Heart right ventricle (tissue), 16 donors: ENCODE measurements at places on chromosomes 11 and 22.
A peak's percentile ranks its signal among the peaks of the same experiment; 100 is the strongest.

GRCh38 chr22:17412232-17412631 is 43.0 kb downstream of the CECR2 start:
- DNase-seq: no peak

GRCh38 chr22:30871391-30872284 is 96.9 kb downstream of the MORC2 start:
- no peak for DNase-seq

GRCh38 chr11:64429970-64430369 is 71.0 kb downstream of the RPS6KA4 start:
- no peak for DNase-seq

DNA sequence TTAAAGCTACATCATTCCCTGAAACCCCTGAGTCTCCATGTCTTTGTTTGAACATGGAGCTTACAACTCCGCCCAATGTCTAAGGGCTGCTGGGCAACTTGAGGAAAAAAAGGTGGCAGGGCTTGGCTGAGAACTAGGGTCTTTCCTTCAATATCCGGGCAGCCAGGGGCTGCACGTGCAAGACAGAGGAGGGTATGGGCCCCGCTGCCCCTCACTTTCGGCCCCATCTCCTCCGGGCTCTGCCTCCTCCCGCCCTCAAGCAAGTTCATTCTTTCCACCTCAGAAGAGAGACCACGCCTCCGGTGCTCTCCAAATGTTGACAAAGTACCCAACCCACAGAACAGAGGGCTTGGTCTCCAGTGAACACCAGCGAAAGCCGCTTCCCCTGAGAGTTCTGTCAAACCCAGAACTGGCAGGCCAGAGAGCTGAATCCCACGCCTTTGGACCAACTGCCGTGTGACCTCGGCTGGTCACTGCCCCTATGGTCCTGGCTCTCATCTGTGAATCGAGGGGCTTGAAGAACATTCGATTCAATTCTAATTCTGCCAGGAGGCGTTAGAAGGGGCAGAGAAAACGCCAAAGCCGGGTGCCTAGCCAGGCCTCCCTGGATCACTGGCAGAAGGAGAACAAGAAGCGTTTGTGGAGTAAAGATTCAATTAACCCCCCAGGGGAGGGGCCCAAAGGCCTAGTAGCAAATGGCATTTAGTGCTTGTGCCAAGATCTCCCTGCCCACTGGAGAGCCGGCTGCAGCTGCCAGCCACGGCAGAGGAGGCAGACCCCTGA is 7.3 kb downstream of the PDGFB start:
- no peak for DNase-seq

GRCh38 chr11:70511345-70511744 is 113.0 kb downstream of the CTTN start:
- DNase-seq: no peak

DNA sequence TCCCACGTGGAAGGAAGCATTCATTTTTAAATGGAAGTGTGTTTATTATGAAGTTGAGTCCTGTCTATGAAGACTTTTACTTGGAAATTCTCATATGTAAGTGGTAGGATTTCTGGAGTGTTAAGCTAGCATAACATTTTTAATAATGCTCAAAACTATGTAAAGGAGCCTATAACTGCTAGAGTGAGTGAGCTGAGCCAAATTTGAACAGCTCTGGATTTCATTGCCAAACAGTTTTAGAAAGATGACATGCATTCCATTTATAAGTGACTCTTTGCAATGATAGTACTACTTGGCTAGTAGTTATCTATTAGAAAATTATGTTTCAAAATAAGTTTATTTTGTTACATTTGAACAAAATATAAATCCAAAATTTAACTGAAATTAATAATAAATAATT is 721.2 kb downstream of the LUZP2 start:
- no peak for DNase-seq

GRCh38 chr11:68524681-68525080 is 64.1 kb downstream of the PPP6R3 start:
- no peak for DNase-seq

- no peak for DNase-seq
Measured at GRCh38 chr11:16843294-16843693, 104.8 kb downstream of the C11orf58 start.

DNA sequence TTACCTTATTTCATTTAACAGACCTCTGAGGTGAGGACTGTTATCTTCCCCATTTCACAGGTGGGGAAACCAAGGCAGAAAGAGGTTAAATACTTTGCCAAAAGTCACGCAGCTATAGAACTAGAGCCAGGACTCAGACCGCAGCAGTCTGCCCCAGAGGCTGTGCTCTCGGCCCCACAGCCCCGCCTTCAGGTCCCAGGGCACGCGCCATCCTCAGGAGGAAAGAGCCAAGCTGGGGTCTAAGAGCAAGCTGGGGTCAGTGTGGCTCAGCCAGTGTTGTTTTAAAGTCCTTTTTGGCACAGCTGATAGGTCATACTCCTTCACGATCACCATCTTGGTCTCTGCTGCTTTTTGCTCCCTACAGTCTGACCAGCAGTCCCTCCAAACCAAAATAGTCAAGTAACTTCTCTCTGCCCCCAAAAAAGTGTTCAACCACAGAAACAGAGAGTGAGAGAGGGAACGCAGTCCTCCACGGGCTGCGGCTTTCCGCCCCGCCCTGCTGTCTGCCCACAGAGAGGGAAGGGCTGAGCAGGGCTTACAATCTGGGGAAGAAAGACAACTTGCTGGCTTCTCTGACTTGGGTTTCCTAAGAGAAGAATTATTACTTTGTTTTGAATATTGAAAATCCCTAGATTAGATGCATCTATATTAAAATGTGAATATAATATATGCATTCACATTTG is 137.2 kb upstream of the OPCML start:
- DNase-seq: no peak

DNA sequence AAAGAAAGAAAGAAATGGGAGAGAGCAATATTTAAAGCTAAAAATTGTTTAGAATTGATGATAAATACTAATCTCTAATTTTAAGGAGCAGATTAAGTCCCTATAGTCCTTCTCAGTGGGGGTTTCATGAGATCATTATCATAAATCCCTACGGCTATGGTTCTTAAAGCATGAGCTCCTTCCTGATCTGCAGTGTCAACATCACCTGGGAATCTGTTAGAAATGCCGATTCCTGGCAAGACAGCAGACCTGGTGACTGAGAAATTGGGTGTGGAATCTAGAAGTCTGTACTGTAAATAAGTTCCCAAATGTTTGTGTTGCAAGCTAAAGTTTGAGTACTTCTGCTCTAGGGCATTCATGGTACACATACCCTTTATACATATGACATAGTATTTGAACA is 12.6 kb downstream of the HIKESHI start:
- no peak for DNase-seq

DNA sequence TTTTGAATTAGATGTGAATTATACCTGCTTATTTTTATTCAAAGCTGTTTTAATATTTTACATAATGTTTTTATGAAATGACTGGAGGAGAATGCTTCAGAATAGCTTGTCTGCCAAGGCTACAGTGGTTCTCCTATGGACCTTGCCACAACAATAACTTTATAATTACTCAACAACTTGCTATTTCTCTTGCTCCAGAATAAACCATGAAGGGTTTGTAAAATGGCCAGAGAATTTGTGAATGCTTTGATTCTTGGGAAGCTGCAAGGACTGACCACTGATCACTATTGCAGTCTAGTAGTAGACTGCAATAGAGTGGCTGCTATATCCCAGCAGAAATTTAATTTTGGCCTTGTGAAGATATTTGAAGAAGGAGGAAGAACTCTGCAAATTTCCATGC is 199.7 kb downstream of the FAT3 start:
- no peak for DNase-seq

DNA sequence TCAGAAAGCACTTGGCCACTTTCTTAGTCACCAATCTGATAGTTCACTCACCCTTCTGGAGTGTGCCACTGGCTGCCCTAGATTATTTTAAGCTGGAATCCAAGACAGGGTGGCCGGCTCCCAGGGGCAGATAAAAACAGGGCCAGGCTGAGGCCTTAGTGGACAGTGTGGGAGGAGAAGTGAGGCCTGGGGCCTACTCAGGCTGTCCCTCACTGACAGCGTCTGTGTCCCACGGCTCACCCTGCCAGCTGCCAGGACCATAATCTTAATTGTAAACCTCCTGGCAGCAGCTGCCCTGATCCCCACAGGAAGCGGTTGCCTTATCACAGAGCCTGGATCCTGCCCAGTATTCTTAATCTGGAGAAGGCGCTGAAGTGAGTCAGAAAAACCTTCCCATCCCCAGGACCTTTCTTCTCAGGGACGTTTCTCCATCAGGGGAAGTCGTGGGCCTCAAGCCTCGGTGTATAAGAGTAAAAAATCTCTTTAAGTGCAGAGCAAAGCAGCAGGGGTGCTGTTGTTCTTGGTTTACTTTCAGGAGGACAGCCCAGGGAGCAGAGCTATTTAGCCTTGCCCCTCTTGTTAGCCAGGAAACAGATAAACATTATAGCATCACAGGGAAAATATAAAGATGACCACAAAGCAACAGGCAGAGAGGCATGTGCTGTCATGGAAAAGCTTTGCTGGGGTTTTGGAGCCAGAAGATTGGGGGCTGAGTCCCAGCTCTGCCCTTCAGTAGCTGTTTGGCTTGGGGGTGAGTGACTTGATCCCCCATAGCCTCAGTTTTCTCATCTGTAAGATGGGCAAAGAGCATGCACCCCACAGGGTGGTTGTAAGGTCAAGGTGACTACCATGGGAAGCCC is 39.6 kb downstream of the TSPAN18 start:
- DNase-seq: peak; percentile 80

DNA sequence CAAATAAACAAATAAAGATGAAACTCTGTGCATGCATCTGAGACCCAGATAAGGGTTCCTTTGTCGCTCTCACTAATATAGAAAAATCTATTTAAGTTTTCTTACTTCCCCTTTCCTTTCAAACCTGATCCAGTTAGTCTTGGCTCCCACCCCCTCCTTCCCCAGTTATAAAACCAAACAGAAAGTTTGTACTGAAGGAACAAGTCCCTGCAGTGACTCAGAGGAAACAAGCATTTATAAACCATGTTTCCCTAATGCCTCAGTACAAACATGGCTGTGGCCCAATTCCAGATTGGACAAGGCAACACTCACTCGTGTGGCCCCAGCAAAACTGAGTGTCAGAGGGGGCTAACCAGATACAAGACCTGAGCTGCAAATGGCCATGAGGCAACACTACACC is 65.5 kb upstream of the ARHGAP20 start:
- DNase-seq: no peak

DNA sequence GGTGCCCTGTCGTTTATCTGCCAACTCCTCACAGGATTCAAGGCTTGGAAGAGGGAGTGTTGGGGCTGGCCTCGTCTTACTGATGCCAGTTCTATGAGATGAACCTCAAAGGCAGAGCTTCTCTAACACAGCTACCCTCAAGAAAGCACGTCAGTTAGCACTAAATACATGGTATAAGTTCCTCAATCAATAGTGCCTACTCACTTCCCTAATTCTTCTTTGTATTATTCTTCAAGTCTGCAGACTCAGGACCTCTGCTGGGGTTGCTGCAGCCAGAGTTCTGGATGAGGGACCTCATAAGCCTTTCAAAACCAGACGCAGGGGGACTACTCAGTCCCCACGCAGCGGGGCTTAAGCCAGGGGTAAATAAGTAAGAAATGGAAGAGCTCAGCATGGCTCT is 118.3 kb downstream of the VPREB1 start:
- DNase-seq: no peak

DNA sequence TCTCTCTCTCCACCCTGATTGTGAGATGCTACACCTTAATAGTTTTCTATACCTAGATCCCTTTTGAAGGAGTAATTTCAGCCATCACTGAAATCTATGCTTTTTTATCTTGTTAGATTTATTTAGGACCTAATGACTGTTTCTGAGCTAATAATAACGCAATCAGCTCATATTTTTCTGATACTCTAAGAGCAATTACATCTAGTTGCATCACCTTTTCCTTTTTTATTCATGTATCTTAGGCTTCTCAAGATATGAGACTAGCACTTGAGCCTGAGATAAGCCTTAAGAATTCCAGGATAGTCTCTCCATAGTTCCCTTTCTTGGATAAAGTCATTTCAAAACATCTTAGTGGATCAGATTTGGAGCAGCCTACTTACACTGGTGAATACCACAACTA is 25.1 kb upstream of the CAVIN3 start:
- DNase-seq: no peak

DNA sequence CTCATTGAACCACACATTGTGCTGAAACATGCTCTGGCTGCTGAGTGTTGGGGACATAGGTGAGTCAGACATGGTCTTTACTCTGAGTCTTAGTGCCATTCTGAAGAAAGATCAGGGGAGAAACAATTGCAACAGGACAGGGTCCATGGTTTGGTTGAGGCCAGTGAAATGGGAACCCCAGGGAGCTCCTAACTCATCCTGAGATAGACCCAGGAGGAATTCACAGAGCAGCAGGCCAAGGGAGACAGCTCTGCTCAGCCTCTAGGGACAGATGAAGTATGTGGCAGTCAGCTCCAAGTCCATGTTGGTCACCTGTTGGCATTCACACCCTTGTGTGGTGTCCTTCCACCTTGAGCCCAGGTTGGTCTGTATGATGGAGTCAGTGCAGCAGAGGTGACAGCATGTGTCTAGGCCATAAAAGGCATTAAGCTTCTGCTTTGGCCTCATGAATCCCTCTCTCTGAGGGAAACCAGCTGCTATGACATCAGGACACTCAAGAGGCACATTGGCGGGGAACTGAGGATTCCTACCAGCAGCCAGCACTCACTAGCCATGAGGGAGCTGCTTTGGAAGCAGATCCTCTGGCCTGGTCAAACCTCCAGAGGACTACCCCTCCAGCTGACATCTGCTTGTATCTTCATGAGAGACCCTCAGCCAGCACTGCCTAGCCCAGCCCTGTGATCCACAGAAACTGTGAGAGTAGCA is 50.3 kb upstream of the MYEOV start:
- no peak for DNase-seq

DNA sequence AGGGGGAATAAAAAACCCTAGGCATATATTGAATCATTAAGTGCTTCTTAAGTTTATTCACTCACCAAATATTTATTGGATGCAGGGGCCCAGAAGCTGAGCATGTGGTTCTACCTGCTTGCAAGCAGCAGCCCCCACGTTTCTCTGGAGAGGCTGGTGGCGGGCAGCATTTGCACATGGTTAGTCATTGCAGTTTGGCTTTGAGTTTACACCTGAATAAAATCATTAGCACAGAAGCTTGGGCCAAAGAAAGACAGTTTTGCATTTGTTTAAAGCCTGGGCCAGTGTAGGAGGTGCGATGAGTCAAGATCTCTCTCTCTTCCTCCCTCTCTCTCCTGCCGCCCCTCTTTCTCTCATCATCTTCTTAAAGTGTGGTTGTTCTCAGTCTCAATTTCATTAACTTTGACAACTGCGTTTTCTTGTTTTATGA is 72.6 kb downstream of the C22orf31 start:
- DNase-seq: no peak

GRCh38 chr11:68673991-68674390 is 10.4 kb upstream of the GAL start:
- DNase-seq: no peak

GRCh38 chr22:27756212-27756660 is 45.3 kb downstream of the MN1 start:
- DNase-seq: no peak

GRCh38 chr11:79244241-79244772 is 196.5 kb downstream of the TENM4 start:
- DNase-seq: no peak
